ENCODE measurements at places on chromosomes 11 and 22.

GRCh38 chr11:61917334-61918109 is at the start of gene RAB3IL1:
Gene RAB3IL1 (minus strand): TSS chr11:61917566. CDS start chr11:61917367, 199 bp downstream.
- DNase-seq = no peak

- no peak for DNase-seq
These were observed 101.8 kb downstream of the DDX10 start for GRCh38 chr11:108766596-108767173.

- no peak for DNase-seq
These were observed 56.7 kb upstream of the CHST1 start for GRCh38 chr11:45722144-45722543.

DNA sequence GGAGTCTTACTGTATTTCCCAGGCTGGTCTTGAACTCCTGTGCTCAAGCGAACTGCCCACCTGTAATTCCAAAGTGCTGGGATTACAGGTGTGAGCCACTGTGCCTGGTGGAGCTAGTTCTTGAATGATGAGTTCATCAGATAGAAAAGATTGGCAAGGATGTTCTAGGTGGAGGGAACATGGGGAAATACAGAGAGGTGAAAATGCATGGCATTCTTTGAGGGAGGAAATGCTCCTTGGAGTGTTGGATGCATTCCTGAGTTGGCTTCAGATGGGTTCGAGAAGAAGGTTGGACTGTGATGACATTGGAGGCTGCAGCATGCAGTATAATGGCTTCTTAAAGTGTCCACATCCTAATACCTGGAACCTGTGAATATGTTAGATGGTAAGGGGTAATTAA is 4.4 kb downstream of the DDX10 start:
- DNase-seq = no peak

DNA sequence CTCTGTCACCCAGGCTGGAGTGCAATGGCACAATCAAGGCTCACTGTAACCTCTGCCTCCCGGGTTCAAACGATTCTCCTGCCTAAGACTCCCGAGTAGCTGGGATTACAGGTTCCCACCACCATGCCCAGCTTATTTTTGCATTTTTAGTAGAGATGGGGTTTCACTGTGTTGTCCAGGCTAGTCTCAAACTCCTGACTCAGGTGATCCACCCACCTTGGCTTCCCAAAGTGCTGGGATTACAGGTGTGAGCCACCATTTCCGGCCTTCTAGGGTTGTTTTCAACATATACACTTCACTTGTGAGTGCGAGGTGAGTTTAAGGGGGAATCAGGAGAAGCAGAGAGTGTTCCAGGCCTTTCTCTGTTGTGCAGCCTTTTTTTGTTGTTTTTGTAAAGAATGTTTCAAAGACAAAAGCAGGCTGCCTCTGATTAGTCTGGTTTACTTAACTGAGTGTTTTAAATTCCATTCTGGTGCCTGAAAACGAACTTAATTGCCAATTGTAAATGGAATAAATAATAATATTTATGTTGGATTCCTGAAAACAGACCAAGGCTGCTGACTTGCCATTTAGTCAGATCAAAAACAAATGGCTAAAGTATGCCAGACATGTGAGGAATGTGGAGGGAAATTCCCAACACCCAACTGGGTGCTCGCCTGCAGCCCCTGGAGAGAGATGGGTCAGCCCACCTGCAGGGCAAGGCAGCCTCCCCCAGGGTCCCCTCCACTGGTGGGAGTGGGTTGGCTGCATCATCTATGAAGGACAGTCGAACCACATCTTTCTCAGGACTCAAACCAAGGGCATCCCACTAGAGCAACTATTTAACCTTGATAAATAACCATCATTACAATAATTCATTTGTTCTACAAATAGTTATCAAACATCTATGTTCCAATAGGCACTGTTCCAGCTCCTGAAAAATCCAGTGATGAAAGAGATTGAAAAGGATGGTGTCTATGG is 4.6 kb upstream of the RANGAP1 start:
- DNase-seq = no peak

DNA sequence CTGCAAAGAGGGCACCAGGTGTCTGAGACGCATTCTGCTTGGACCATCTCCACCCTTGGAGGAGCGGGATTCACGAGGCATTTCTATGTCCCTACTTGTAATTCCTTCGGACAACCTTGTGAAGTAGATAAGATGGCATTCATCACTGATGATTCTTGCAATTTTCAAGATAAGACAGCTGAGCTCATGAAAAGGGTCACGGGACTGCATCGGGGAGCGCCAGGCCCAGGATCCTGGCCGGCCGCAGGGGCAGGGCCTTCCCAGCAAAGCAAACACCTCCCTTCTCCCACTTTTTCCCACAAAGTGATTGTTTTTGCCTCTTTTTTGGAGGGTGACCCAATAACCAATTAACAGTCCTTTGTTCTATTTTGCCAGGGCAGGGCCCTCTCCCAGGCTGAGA is 8.4 kb downstream of the LIF start:
- DNase-seq = no peak

DNA sequence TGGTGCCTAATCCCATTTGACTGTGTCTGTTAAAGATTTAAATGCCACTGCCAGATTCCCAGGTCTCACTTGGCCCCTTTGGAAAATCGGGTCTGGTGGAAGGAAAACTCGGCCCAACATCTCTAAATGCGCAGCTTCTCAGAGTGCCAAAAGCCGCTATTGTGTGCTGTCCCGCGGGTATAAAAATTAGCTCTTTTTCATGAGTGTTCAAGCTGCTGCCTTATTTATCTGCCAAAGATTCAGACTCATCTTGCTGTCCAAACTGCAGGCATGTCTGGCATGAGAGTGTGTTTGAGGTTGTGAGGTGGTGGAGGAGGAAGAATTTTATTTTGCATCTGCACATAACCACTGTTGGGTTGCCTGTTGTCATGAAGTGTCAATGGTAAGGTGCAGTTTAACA is 91.4 kb downstream of the NELL1 start:
- no peak for DNase-seq

GRCh38 chr22:47630741-47631534 is 868.5 kb downstream of the TBC1D22A start:
- no peak for DNase-seq

- no peak for DNase-seq
These were observed 20.7 kb downstream of the ELF5 start for GRCh38 chr11:34492806-34493414.

GRCh38 chr11:59174664-59175033 is 2.7 kb downstream of the DTX4 start:
- DNase-seq = no peak

- DNase-seq = no peak
These were observed 57.2 kb downstream of the NAV2 start for GRCh38 chr11:19769820-19770219.

DNA sequence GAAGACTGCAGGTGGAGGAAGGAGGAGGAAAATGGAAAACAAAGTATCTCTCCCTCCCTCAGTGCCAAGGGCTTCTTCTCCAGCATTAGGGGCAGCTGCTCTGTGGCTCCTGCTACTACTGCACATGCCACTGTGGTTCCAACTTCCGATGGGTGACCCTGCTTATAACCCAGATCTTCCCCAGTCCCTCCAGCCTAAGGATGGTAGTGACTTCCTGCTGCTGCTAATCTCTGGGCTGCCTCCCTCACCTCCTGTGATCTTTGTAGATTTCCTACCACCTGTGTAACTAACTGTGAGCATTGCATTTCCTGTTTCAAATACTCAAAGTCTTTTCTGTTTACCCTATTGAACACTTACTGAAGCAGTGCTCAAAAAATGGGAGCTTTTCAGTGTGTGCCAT is 28.7 kb upstream of the TRPC6 start:
- no peak for DNase-seq

DNA sequence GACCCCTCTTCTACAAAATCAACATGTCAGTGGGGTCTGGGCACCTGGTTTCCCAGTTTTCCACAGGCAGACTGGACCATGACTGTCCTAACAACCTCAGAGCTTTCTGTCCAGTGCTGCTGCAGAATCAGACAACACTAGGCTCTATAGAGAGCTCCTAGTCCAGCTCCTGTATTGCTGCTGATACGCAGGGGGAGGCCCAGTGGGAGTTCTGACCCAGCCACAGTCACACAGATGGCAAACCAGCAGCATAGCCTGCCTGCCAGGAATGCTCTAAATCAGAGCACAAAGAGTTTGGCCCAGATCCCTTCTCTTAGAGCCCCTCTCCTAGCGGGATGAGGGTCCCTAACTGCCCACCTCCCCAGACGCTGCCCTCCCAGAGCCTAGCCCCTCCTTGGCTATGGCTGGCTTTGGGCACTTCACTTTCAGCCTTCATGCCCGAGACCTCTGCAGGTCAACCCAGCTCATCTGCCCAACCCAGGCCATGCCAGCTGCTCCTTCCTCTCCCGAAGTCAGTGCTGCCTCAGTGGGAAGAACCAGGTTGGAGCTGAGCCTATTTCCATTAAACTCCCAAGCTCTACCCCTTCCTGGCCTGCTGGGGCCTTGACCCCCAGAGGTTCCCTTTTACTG is 15.8 kb upstream of the SLCO2B1 start:
- DNase-seq = no peak

- DNase-seq = no peak
These were observed 413.0 kb upstream of the LARGE1 start for GRCh38 chr22:34333285-34333684.

GRCh38 chr22:24025475-24025874 is 14.4 kb downstream of the CABIN1 start:
- DNase-seq = no peak

DNA sequence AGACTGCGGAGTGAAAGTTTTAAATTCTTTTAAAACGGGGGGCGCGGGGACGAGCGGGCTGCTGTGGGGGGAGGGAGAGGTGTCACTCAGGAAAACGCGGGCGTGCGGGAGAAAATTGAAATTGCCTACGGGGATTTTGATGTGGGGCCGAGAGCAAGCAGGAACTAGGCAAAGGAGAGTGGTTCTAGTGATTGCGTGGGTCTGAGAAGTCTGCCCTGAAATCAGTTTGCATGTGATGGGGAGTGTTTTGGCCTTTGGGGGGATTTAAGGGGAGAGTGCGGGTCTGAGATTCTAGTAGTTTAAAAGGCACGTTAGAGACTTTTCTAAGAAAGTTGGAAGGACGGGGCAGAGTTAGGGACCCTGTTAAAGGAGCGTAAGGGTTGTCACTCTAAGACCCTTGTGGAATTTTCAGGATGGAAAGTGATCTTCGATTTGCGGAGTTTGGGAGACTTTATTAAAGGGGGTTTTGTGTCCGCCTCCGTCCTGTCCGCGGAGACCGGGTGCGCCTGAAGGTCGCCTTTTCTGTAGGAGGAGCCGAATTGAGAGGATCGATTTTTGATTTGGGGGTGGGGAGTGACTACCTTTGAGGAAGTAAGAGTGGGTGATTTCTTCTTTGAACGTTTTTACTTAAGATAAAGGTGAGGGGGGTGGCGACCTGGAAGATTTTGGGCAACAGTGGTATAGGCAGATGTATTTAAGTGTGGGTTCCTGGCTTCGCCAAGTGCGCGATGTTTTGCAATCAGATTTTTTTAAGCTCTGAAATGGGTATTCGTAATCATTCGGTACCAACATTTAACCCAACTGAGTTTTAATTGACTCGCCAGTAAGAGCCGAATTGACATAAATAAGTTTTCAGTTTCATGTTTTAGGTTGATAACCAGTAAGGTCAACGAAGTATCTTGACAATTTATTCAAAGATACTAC is 1.1 kb downstream of the EED start:
- no peak for DNase-seq

DNA sequence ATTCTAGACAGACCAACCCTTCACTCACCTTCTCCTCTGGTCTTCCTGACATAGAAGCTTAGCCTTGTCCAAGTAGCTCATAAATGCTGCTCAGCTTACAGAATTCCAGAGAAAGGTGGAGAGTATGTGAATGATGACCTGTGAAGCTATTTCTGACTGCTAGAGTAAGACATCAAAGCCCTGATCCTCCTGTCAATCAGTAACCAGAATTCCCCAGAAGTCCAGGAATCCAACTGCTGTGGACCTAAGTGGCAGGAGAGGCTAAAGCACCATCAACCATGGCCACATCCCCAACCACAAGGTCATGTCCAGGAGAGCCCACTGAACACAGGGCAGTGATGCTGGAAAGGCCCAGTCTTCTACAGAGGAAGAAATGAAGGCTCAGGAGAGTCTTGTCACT is 2.6 kb downstream of the OR51G2 start:
- no peak for DNase-seq

DNA sequence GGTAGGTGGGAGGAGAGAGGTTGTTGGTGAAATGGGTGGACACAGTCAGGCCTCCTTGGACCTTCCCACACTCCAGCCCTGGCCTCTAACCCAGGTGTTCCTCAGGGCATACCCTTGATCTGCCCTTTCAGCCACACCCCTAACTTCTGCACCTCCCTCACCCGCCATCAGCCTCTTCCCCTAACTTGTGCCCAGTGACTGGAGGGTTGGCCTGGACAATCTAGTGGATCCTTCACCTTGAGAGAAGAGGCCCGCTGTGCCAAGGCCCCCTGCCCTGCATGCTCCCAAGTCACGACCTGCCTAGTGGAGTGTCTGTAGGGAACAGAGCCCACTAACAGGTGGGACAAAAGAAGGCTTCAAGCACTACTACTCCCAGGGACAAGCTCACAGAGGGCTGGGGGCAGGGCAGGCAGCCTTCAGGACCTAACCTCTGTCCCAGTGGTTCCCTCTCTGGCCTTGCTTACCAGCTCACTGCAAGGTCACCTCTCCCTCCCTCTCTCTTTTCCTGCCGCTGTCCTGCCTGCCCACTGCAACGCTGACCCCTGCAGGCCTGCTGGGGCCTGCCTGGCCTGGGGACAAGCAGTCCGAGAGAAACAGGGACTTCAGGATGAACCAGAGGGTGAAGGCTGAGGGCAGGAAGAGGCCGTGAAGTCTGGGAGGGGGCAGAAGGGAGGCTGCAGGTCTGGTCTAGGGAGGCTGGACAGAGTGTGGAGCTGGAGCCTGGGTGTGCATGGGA is 3.3 kb downstream of the SYT7 start:
- no peak for DNase-seq

DNA sequence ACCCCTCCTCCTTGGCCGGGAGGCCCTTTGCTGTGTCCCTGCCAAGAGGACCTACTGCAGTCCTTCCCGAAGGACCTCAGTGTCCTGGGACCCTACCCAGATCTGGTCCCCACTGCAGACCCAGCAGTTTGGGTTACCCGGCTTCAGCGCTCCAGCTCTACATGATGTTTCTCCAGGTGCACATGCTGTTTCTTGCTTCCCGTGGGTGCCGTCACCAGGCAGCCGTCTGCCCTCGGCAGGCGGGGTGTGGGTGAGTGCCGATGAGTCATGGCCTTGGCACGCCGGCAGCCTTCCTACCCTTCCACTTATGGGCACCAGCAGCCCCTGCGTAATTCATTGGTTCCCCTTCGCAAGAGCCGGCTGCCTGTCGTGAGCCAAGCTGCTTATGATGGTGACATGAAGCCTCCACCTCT is 101.8 kb downstream of the BCR start:
- no peak for DNase-seq

DNA sequence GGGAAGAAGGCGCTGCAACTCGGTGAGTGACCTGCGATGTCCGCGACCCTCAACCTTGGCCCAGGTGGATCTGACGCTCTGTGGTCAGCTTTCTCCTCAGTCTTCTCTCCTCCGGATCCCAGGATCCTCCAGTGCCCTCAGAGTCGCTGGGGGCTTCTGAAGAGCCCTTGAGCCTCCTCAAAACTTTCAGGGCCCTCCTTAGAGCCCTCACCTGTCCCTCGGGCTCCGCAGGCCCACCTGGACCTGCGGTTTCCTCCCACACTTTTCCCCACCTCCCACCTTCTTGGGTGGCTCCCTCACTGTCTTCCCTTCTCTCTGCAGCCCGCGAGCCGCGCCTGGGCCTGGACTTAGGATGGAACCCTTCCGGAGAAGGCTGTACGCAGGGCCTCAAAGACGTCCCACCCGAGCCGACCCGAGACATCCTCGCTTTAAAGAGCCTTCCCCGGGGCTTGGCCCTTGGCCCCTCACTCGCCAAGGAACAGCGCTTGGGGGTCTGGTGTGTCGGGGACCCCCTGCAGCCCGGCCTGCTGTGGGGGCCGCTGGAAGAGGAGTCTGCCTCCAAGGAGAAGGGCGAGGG is 335 bp downstream of the ZNF408 start:
- no peak for DNase-seq

GRCh38 chr11:75186999-75187398 is 36.1 kb downstream of the SLCO2B1 start:
- DNase-seq = no peak
